ENCODE measurements at places on chromosomes 1 and 21. TPM values are rescaled to one million over a fixed set of nuclear protein-coding genes. Genes with fewer than 3 reads are reported as not detected.

Gene PRAMEF10
- total RNA-seq, result not detected

Gene FNDC10
- 2.7 TPM for total RNA-seq

- DNase-seq, result no peak
Measured at GRCh38 chr1:56816909-56817308, 2.3 kb downstream of the FYB2 start.

Gene TRIM63
- total RNA-seq, result not detected

Gene PLPP3
- 1.7 TPM for total RNA-seq

GRCh38 chr1:110535985-110536384, 17.0 kb upstream of the KCNA10 start:
- no peak for DNase-seq

GRCh38 chr1:239209591-239209990, 176.8 kb upstream of the CHRM3 start:
- no peak for DNase-seq

DNA sequence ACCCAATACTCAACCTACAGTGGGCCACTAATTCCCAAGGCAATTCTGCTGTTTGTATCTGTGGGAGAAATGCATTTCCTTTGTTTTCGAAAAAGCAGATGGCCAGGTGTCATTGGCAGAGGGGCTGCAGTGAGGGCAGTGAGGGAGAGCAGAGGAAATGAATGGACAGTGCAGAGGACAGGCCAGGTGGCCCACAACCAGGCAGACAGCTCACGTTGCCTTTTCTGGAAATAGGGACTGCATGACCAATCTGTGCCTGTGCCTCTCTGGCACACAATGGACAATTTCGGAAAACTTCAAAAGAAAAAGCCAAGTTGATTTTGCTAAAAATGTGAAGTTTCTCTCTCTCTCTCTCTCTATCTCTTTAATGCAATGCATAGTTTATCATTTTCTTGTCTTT, 52.6 kb upstream of the ETS2 start:
- DNase-seq, result no peak

DNA sequence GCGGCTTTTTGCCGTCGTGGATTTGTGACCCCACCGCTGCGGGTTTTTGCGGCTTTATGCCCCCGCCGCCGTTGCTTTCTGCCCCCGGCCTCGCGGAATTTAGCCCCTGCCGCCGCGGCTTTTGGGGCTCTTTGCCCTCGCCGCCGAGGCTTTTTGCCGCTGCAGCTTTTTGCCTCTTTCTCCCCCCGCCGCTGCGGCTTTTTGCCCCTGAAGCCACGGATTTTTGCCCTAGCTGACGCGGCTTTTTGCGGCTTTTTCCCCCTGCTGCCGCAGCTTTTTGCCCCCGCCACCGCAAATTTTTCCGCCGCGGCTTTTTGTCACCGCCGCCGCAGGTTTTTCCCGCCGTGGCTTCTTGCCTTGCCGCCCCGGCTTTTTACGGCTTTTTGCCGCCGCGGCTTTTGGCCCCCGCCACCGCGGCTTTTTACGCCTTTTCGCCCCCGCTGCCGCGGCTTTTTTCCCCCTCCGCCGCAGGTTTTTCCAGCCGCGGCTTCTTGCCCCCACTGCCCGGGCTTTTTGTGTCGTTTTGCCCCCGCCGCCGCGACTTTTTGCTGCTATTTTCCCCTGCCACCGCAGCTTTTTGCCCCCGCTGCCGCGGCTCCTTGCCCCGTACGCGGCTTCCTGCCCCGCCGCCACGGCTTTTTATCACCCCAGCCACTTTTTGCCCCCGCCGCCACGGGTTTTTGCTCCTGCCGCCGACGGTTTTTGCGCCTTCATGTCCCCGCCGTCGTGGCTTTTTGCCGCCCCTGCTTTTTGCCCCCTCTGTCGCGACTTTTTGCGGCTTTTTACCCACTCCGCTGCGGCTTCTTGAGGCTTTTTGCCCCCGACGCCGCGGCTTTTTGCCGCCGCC, 3933.6 kb downstream of the SRGAP2C start:
- DNase-seq, result no peak

- no peak for DNase-seq
Measured at GRCh38 chr1:203371288-203371687, 20.4 kb upstream of the FMOD start.

- DNase-seq, result no peak
Measured at GRCh38 chr1:185610954-185611353, 123.2 kb upstream of the HMCN1 start.

DNA sequence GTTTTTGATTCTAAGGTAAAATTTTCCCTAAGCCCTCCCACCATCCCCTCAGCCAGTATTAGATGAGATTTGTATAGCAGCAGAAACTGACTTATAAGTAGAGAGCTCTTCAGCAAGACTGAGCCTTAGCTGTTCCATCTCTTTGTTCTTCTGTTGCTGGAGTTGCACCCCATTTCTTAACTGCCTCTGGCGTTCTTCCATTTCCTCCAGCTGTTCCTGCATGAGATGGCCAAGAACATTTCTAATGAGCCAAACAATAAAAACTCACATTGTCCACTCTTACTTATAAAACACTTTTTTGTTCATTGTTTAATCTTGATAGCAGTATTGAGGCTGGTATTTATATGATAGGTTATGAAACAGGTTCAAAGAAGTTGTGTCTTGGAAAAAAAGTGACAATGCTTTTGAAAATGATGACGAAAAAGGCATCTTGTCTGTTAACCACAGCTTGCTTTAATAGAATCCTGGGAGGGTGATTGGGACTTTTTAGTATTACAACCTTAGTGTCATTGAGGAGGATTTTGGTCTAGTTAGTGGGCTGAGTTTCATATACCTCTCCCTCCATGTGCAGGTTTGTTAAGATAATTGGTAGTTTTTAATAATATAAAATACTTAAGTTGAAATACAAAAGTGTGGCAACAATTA, 18.3 kb downstream of the SYNC start:
- no peak for DNase-seq
